ENCODE measurements at places on chromosomes 3 and 15.
A peak's percentile ranks its signal among the peaks of the same experiment; 100 is the strongest.

DNA sequence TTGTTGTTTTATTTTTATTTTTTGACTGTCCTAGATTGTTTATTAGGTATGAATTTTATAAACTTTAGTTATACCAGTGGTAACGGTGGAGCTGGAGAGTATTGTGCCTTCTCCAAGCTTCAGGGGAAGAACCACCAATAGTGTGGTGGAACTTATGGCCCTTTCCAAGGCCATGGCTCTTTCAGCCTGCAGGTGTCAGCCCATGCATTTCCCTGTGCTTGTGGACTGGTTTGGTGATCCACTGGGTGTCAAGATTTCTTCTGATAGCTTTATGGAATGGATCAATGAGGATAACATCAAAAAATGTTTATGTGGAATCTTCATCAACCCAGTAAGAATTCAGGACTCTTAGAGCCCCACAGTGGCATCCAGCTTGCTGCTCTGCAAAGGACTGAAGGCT is 19.2 kb upstream of the SCAMP5 start:
- DNase-seq = no peak

GRCh38 chr3:165159760-165160421 is 36.3 kb downstream of the SLITRK3 start:
- DNase-seq = no peak

GRCh38 chr3:128054367-128054766 is 2.1 kb downstream of the SEC61A1 start:
- DNase-seq = no peak

DNA sequence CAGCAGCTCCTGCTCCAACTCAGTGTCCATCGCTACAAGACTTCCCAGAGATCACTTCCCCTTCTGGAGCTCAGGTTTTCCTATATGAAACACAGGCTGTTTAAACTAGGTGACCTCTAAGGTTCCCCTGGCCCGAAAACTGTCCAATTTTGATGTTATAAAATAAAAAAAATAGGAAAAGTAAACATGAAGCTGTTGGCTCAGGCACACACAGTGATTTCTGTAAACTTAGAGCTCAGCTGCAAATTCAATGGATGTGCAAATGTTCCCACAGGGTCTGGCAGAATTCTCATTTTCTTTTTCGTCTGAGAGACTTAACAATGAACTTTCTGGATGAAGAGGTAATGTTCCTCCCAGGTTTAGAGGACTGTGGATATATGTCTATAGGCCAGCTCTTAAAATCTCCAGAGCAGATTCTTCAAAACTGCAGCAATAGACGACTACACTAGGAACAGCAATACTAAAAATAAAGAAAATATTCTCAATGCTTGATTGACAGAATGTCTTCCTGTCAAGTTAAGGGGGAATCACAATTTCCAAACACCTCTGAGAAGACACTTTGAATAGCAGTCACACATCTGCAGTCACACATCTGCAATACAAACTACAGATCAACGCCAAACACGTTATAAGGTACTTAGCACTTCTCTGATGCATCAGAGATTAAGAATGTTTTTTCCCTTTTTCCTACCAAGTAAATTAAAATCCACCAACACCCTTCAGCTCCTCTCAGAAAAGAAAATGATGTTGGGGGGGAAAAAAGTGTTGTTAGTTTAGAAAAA is 2.8 kb downstream of the NUP210 start:
- DNase-seq = no peak

DNA sequence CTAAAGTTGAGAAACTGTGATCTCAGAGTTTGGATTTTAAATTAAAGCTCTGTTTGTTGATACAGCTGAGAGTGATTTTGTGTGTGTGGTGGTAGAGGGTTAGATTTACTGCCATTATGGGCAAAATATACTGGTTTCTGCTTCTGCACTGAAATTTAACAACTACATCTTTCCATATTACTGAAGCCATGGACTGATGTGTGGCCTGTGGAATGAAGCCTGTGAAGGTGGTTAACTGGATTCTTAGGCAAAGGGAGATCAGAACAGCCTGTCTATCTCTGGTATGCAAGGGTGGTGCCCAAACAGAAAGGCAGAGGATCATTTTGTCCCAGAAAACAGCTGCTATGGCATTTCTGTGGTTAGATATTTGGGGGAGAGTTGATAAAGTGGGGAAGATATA is 297.3 kb upstream of the THBS1 start:
- DNase-seq = no peak

DNA sequence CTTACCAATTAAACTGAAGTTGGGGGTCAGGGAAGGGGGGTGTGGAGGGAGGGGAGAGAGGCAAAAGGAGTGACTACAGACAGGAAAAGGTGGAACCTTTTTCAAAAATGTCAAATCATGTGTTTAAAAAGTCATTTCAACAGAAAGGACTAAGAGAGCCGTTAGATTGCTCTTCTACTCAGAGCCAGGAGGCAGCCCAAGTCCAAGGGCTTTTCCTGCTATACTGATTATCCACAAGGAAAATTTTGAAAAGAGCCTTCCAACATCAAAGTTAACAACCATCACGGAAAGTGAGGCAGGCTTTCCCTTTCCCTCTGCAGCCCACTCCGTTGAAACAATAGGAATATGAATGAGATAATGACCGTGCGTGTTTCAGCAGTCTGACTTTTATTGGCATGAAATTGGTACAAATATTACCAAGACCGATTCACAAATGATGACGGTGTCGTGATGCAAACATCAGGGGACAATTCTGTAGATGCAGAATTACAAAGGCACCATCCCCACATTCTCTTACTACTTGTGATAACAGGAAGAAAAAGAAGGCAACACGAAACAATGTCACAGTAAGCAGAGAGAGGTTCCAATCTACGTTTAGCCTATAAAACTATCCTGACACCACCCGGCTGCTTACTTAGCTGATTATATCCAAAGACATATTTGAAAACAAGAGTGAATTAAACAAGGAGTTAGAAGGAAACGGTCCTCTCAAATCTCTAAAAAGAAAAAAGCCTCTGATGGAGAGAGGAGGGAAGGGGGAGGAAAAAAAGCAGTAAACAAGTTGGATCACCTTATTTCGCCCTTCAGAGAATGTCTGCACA is 453.7 kb downstream of the FOXP1 start:
- DNase-seq = peak; percentile 25

DNA sequence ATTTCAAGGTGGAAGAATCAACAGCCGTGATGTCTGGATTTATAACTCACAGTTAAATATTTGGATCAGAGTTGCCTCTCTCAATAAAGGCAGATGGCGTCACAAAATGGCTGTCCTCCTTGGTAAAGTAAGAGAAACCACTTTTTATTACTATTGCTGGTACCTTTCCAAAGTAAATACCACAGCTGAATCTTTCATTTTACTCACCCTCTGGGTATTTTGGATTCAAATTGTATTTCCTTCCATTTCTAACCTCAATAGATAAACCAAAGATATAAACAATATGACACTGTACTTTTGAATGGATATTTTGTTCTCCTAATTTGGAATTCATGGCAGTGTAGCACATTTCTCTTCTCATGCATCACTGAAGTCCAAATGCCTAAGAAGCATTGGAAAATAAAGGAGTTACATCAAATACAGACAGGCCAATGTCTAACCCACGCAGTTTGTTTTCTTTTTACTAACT is 29.5 kb downstream of the KLHL24 start:
- no peak for DNase-seq

DNA sequence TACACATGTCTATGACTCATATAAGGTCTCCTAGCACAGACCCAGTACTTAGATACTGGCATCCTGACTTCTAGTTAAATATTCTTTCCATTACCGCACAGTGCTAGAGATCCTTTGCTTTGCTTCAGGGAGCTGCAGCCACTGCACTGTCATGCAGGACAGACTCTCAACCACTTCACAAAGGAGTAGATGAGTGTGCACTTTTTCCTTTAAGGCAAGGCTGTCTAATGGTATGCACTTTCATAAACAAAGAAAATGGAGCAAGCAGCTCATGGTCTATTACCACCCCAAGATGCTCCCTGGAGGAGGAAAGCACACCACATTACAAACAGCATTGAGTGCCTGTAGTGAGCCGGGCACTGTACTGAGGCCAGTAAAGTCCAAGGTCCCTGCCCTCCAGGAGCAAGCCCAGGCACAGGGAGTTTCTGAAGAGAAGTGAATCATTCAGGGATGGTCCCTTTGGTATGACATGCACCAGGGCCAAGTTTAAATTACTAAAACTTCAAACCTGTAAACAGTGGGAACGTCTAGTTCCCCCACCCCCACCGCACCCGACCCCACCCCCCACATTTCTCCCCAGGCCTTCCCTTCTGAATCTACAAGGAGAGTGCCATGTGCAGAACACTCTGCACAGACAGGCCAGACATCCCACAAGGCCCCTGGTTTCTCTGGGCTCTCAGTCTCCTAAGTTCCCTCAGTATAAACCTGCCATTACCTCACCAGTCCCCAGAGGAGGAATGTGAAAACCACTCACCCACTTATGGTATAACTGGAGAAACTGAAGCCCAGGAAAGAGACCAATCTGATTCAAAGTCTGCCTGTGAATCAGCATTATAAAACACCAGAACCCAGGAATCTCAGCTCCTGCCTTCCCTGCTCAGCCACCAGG is 107.8 kb upstream of the BCL6 start:
- no peak for DNase-seq

DNA sequence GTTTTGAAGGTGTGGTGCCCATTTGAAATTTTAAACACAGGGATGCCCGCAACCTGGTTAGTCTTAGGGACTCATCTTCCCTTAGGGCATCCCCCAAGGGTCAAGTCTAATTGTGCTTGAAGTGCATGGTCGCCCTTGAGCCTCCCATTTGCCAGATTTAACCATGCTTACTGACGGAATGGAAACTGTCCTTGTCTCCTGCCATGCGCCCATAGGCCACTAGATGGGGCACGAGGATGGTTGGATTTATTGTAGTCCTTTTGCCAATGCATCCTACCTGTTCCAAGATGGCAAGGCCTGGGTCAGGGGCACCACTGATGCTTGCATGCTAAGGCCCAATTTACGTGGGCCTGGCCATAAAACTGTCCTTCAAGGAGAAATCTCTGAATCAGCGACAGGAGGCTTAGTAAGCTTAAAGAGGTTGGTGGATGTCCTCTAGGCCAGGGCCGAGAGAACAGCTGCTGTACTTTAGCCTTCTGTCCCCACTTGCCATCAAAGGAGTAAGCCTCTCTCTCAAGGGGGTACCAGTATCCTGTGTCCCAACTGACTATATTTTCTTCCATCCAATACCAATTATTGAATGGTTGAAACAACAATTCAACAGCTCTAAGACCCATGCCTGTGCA is 355.4 kb downstream of the OTOL1 start:
- DNase-seq = no peak

DNA sequence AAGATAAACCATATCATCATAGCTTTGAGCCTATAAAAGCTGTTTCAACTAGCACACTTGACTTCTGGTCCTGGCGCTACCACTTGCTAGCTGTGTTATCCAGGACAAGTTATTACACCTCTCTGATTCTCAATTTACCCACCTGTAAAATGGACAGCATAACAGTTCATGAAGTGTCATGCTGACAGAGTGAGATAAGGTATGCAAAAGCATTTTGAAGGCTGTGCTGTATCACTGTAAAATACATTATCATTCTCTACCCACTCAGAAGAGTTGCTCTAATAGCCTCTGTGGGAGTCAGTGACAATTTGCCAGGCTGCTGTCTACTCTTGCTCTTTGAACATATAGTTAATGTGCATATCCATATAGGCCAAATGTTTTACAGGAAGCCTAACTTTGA is 93.0 kb downstream of the SSR3 start:
- DNase-seq = no peak

GRCh38 chr3:125280668-125281361 is 68.3 kb upstream of the SLC12A8 start:
- DNase-seq = no peak

DNA sequence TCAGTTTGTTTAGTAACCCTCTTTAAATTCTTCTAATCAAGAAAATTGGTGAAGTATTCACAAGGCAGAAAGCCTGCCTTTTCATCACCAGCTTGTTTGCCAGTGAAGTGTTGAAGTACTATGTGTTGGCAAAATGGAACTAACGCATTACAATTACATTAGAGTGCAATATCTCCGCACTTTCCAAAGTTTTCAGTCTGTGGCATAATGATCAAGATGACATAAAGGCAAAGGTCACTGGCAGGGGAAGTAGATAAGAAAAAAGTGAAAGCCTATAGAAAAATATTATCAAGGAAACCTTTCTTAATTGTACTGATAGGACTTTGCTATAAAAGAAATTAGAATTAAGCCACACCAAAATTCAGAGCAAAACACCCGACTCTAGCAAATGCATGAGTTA is 25.0 kb upstream of the TM4SF1 start:
- DNase-seq = no peak

DNA sequence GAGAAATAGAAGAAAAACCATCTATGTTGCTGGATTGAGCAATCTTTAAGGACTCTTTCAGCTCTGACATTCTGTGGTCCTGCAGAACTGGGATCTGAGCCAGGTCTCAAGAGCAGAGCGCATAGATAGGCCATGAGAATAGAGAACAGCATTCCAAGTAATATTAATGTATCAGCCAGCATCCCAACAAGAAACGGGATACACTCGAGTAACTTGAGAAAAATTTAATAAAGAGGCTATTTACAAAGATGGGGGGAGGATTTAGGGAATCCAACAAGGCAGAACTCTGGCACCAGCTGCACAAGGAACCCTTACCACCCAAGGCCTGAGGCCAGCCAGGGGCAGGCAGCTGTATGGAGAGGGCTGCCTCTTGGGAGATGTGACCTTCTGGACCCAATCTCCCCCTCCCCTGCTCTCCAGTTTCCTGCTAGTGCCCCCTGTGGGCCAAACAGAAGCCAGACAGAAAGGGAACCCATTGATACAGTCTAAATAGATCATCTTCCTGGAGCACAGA is 8.2 kb downstream of the TMOD2 start:
- no peak for DNase-seq

DNA sequence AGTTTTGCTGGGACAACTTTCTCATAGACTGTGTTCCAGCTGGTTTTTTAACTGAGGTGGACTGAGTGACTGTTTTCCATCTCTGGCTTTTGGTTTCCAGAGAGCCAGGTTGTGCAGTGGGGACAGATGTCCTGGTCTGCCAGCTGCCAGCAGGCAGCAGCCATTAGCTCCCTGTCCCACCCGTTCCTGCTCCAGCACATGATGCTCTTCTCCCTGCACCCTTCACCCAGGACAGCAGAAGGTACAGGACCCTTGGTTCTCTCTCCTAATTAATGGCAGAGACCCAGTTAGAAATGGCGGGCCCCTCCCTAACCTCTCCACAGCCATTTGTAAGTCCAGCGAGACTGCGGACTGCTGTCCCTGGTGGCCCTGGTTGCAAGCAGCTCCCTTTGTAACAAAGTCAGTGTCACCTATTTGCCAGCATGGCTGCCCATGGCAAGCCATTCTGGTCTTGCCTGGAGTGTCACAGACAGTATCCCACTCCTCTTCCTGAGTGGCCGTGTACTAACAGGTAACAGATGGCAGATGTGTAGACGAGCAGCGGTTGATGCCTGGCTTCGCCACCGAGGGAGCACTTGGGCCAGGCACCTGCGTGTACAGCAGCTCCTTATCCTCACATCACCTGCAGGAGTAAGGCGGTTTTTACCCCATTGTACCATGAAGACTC is 148.3 kb downstream of the DNAJB8 start:
- no peak for DNase-seq

- DNase-seq = no peak
Measured at GRCh38 chr3:70387889-70388288, 75.5 kb upstream of the MDFIC2 start.

All from activated naive CD4-positive, alpha-beta T cell treated with Interleukin-2 at 50 U/mL for 16 hours (primary cell).